Peyer's patch (tissue), 4 donors: ENCODE measurements at places on chromosomes 11 and 22. TPM values are rescaled to one million over a fixed set of nuclear protein-coding genes. Genes with fewer than 3 reads are reported as not detected.

- no peak overlapping the region for H3K27ac ChIP-seq
- no peaks in the 10 kb centered on the region for H3K27me3 ChIP-seq
- H3K4me1 ChIP-seq, result no peaks in the 10 kb centered on the region
- no peaks in the 10 kb centered on the region for H3K36me3 ChIP-seq
Measured at GRCh38 chr22:26912655-26913345, 255.4 kb downstream of the MIAT start.

The OVCH2 gene
- total RNA-seq, result not detected

GRCh38 chr22:43564859-43565258, 153.0 kb downstream of the MPPED1 start:
- DNase-seq, result no peak
- H3K27ac ChIP-seq, result no peak overlapping the region

The TPBGL gene
- not detected for total RNA-seq

The MMP10 gene
- 0.54 TPM for total RNA-seq

- no peaks in the 10 kb centered on the region for H3K4me1 ChIP-seq
- H3K36me3 ChIP-seq, result no peaks in the 10 kb centered on the region
- no peak overlapping the region for H3K27ac ChIP-seq
- no peaks in the 10 kb centered on the region for H3K27me3 ChIP-seq
- DNase-seq, result no peak
Measured at GRCh38 chr11:108368134-108368533, 99.2 kb downstream of the C11orf65 start.

DNA sequence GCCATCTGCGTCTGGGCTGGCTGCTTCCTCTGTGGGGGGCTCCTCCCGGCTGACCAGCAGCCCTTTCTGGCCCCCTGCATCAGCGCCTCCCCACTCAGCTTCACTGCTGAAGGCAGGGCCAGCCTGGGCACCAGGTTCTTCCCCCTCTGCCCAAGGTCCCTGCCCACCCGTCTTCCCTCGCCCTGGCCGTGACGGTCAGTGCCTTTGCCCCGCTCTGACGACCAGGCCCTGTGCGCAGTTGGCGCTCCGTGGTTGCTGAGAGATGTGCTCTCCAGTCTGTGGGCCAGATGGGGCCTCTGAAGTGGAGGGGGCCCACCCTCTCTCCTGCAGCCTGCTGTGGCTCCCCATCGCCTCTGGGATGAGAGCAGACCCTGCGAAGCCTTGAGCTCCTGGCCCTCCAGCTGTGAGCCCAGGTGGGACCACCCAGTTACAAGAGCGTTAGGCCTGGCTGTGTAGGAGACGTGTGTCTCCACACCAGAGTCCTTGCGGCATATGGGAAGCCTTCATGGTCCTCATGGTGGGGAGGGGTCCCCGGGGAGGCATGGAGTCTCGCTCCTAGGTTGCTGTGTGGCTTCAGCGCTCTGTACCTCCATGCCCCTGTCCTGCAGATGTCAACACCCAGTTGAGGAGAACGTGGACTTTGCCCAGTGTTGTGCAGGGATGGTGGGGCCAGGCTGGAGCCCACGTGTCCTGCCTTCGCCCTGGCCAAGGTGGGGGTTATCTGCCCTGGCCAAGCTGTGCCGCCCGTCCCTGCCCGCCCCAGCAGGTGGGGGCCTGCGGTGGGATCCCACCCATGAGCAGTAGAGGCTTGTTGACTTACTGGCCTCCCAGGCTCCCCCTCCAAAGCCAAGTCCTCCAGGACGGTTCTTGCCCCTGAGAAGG, 14.2 kb downstream of the LRP5 start:
- no peaks in the 10 kb centered on the region for H3K27me3 ChIP-seq
- no peak for DNase-seq
- H3K4me3 ChIP-seq, result no peak overlapping the region
- no peaks in the 10 kb centered on the region for H3K4me1 ChIP-seq

DNA sequence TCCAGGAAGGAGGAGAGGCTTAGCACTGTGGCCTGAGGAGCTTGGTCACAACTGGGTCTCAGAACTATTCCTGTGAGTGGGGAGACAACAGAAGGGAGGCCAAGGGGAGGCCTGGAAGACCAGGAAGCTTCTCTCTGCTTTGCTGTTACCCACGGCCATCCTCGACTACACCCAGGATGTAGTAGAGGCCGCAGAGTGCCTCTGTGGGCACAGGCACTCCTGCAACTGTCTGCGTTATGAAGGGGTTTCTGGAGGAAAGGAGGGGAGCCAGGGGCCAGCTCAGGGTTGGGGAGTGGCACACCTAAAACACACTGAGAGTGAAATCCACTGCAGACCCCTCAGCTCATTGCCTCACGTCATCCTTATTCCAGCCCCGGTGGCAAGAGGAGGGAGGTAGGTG, 3.8 kb upstream of the MFRP start:
- H3K4me3 ChIP-seq, result no peak overlapping the region
- DNase-seq, result no peak
- H3K27ac ChIP-seq, result no peak overlapping the region
- H3K27me3 ChIP-seq, result no peaks in the 10 kb centered on the region
- peaks cover 10% of the 10 kb centered on the region for H3K4me1 ChIP-seq

GRCh38 chr11:46478196-46478595, 86.6 kb upstream of the CHRM4 start:
- no peak overlapping the region for H3K27ac ChIP-seq
- no peak for DNase-seq
- peaks cover 5% of the 10 kb centered on the region for H3K4me1 ChIP-seq
- H3K27me3 ChIP-seq, result no peaks in the 10 kb centered on the region

The OSBP2 gene
- total RNA-seq, result 3.7 TPM

GRCh38 chr22:17916226-17916889, 108.0 kb downstream of the MICAL3 start:
- H3K4me1 ChIP-seq, result peaks cover 16% of the 10 kb centered on the region
- H3K27ac ChIP-seq, result no peak overlapping the region
- DNase-seq, result no peak
- H3K4me3 ChIP-seq, result no peak overlapping the region
- H3K36me3 ChIP-seq, result no peaks in the 10 kb centered on the region
- H3K27me3 ChIP-seq, result no peaks in the 10 kb centered on the region

- no peak for DNase-seq
- H3K27ac ChIP-seq, result no peak overlapping the region
- no peak overlapping the region for H3K4me3 ChIP-seq
- no peaks in the 10 kb centered on the region for H3K36me3 ChIP-seq
- no peaks in the 10 kb centered on the region for H3K4me1 ChIP-seq
- H3K27me3 ChIP-seq, result no peaks in the 10 kb centered on the region
Measured at GRCh38 chr11:69178819-69179482, 23.2 kb downstream of the SMIM38 start.

The B4GALNT4 gene
- total RNA-seq, result 6.0 TPM

DNA sequence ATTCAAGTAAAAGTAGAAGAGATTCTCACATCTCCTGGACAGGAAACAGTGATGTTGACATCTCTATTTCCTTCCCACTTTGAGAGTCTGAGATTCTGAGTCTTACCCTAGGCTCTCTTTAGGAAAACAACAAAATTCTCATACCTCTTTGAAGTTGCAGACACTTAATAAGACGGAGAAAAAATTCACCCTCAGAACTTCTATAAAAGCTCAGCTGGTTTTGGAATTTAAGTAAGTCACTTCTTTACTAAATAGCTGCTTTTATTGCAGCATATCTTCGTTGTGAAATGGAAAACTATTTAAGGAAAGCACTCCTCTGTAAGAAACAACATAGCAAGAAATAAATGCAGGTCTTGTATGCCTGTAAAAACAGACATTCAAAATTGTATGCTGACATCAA, 79.1 kb downstream of the MSANTD4 start:
- H3K4me3 ChIP-seq, result no peak overlapping the region
- DNase-seq, result no peak
- no peak overlapping the region for H3K27ac ChIP-seq
- H3K36me3 ChIP-seq, result no peaks in the 10 kb centered on the region

- DNase-seq, result peak; percentile 73
- H3K27me3 ChIP-seq, result no peaks in the 10 kb centered on the region
- no peaks in the 10 kb centered on the region for H3K4me1 ChIP-seq
- no peak overlapping the region for H3K27ac ChIP-seq
- no peaks in the 10 kb centered on the region for H3K36me3 ChIP-seq
- no peak overlapping the region for H3K4me3 ChIP-seq
Measured at GRCh38 chr11:61627850-61628661, 47.2 kb upstream of the SYT7 start.

GRCh38 chr11:127818625-127819024, 768.7 kb downstream of the ETS1 start:
- no peak overlapping the region for H3K4me3 ChIP-seq
- no peak overlapping the region for H3K27ac ChIP-seq
- DNase-seq, result no peak
- no peaks in the 10 kb centered on the region for H3K27me3 ChIP-seq

- H3K4me1 ChIP-seq, result no peaks in the 10 kb centered on the region
- no peak for DNase-seq
- H3K4me3 ChIP-seq, result no peak overlapping the region
- H3K27ac ChIP-seq, result peak overlapping the region; percentile 67
- no peaks in the 10 kb centered on the region for H3K36me3 ChIP-seq
Measured at GRCh38 chr22:28792491-28793383, 7.6 kb downstream of the XBP1 start.

DNA sequence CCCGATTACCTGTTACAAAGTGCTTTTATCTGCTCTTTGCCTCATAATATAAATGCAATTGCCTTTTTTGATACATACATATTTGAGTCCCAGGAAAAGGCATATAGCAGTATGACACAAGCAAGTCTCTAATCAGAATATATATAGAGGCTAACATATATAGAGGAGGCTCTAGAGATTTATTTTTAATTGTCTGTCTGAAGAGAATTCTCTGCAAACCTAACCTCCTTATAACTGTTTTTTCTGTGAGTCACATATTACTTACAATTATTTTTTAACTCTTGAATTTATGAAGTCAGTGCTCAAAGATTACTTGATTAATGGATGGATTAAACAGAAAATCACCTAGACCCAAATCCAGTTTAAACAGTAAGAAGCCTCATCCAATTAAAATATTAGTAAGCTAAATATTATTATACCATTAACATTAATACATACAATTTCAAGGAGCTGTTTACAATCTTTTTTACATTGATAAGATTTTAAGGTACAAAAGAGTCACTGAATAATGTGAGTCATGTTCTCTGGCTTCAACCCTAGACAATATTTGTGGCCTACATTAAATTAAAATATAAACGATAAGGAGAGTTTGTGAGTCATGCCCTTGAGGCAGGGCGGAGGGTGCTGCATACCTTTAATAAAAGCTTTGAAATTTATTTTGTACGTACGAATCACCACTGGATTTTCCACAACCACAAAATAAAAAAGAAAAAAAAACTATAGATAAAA, 19.2 kb upstream of the MMP13 start:
- no peaks in the 10 kb centered on the region for H3K27me3 ChIP-seq
- no peaks in the 10 kb centered on the region for H3K4me1 ChIP-seq
- DNase-seq, result no peak
- no peak overlapping the region for H3K4me3 ChIP-seq
- no peaks in the 10 kb centered on the region for H3K36me3 ChIP-seq
- H3K27ac ChIP-seq, result no peak overlapping the region

DNA sequence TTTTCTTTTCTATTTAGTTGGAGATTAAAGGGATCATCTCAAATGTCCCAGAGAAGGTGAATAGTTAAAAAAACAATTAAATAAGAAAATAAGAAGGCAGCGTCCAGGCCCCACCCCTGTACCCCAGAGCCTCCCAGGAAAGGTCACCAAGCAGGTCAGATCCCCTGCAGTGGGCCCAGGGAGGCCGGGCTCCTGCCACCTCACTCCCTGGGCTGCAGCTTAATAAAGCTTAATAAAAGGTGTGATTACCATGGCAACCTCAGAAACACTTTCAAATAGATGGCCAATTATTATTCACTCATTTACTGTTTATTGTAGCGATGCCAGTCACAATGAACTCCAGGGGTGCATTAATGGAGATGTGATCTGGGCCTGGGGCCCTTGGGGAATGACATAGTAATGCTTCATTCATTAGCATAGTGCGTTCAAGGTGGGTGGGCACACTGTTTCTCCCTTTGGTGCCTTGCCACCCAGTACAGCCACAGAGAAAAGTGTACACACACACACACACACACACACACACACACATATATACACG, 386.2 kb downstream of the CADM1 start:
- H3K36me3 ChIP-seq, result no peaks in the 10 kb centered on the region
- DNase-seq, result no peak
- no peak overlapping the region for H3K4me3 ChIP-seq
- H3K4me1 ChIP-seq, result no peaks in the 10 kb centered on the region

DNA sequence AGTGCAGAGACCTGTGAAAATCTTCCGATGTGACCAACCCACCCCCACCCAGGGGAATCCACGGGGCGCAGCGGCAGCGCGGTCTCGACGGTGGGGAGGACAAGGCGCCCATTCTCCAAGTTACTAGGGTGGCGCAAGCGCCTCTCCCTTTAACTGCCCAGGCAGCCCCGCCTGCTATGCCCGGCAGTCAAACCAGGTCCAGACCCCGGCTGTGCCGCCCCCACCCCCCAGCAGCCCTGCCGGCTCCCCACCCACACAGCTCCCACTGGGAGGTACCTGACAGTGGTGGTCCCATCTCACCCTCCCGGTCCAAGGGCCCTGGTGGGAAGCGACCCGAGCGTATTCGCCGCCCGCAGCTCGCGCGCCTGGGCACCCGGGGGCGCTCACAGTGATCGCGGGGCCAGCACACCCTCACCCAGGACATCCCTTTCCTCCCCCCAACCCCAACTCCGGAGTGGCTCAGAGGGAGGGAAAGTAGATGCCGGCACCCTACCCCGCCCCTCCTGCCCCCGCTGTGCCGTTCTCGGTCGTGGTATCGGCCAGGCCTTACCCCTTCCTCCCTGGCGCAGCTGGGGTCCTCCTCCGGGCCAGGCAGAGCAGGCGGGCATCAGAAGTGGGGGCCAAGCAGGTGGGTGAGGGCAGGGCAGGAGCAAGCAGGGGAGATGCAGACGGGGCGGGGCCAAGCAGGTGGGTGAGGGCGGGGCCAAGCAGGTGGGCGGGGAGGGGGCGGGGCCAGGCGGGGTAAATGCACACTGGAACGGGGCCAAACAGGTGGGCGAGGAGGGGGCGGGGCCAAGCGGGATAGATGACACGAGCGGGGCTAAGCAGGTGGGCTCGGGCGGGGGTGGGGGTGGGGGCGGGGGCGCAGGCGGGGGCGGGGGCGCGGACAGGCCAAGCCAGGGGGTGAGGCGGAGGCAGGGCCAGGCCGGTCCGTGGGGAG, at the start of gene TRPM5:
TSS of gene TRPM5 (minus strand) at position 634 of the 940 bp plus-strand sequence. CDS start 21,478 bp downstream, outside the sequence.
- H3K27me3 ChIP-seq, result no peaks in the 10 kb centered on the region
- peaks cover 4% of the 10 kb centered on the region for H3K4me1 ChIP-seq
- peak within 1 kb of the TSS; percentile 54 for H3K4me3 ChIP-seq
- peak within 1 kb of the TSS; percentile 75 for H3K27ac ChIP-seq

GRCh38 chr11:14255238-14255534, 103.8 kb downstream of the RRAS2 start:
- no peaks in the 10 kb centered on the region for H3K27me3 ChIP-seq
- DNase-seq, result no peak
- no peak overlapping the region for H3K27ac ChIP-seq
- no peak overlapping the region for H3K4me3 ChIP-seq
- peaks cover 6% of the 10 kb centered on the region for H3K36me3 ChIP-seq
- no peaks in the 10 kb centered on the region for H3K4me1 ChIP-seq

DNA sequence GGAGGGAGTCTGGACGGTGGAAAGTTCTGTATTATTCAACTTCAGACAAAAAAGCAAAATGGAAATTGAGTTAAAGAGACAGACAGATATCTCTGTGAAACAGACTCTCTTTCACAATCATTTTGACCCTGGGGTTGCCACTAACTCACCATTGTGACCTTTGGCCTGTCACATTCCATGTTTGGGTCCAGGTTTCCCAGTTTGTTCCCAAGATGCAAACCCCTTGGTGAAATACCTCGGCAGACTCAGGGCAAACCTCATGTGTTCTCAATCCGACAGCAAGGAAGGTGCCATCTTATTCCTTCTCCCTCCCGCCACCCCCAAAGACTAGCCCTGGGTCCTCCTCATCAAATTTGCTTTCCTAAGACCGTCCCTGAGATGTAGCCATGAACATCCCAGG, 41.8 kb downstream of the GALNT18 start:
- H3K36me3 ChIP-seq, result no peaks in the 10 kb centered on the region
- H3K27ac ChIP-seq, result no peak overlapping the region
- no peaks in the 10 kb centered on the region for H3K4me1 ChIP-seq
- no peaks in the 10 kb centered on the region for H3K27me3 ChIP-seq

The CYB561A3 gene
- 112 TPM for total RNA-seq
